ENCODE measurements at places on chromosomes 12 and 14.

- peak; percentile 71 for DNase-seq
Measured at GRCh38 chr14:105093038-105093430, 27.8 kb upstream of the GPR132 start.

DNA sequence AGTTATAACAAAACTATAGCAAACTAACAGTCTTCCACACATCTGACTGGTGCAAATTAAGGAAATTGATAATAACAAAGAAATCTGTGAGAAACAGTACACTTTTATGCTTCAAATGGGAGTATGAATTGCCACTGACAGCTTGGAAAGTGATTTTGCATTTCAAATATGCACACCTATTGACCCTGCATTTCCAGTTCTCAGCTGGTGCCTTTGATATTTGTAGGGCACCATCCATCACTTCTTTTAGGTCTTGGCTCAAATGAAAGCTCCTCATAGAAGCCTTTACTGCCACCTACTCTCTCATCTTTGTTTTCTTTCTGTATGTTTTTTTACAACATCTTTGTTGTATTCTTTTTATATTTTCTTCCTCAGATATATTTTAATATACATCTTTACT, 125.1 kb downstream of the ST8SIA1 start:
- DNase-seq: peak; percentile 22

GRCh38 chr12:64600164-64600561, 10.1 kb upstream of the RASSF3 start:
- DNase-seq: peak; percentile 60

- DNase-seq: no peak
Measured at GRCh38 chr12:91723191-91723590, 422.5 kb downstream of the BTG1 start.

- DNase-seq: no peak
Measured at GRCh38 chr12:118237052-118237665, 101.2 kb downstream of the PEBP1 start.

Data from NCI-H526 (cell line).